GM12865 (cell line): ENCODE measurements at places on chromosomes 11 and 22.

- no peak for DNase-seq
Measured at GRCh38 chr11:82732734-82733443, 775 bp downstream of the FAM181B start.

- DNase-seq = no peak
Measured at GRCh38 chr11:15779518-15779917, 576.8 kb downstream of the SOX6 start.

- no peak for DNase-seq
Measured at GRCh38 chr11:69870766-69871165, 51.5 kb upstream of the FGF3 start.

GRCh38 chr22:20756846-20757245, 17.1 kb upstream of the SERPIND1 start:
- no peak for DNase-seq

GRCh38 chr11:69369945-69370344, 76.0 kb downstream of the MYEOV start:
- no peak for DNase-seq

- DNase-seq = no peak
Measured at GRCh38 chr11:102110761-102111010, 439 bp downstream of the YAP1 start.

- no peak for DNase-seq
Measured at GRCh38 chr22:25764270-25765015, 22.5 kb downstream of the MYO18B start.

- no peak for DNase-seq
Measured at GRCh38 chr11:12573707-12574485, 100.3 kb upstream of the TEAD1 start.

- DNase-seq = no peak
Measured at GRCh38 chr22:19878461-19879245, 24.0 kb upstream of the GNB1L start.

DNA sequence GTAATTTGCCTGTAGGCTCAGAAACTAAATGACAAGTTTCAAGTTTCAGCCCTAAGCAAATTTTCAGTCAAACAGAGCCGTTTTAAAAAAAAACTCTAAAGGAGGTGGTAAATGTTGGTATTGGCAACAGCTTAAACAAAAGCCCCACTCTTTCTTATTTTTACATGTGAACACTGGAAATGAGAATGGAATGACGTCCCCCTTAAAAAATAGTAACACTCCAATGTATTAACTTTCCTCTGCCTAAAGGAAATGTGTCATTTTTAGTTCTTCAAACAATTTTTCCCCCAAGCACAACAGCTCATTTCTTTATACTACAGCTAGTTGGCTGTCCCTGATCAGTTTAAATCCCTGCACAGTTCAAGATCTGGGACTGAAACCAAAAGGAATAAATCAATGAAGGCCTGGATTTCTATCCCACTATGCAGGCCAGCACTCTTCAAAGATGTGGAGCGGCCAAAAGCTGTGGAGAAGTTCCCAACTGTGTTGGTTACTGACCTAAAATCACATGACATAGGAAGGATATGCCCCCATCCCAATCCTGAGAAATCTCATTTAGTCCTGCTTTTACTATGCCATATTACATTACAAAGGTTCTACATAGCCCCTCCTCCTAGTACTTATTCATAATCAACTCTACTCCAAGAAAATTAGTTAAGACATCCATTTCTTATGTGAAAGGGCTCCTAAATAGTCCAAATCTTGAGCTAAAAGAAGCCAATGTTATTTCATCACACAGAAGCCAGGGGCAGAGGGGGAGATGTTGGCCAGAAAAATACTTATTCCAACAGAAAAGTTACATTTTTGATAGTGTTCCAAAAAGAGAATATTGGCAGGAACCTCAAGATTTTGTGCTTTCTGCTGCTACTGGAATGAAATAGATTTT, 95.9 kb downstream of the CADM1 start:
- no peak for DNase-seq

- DNase-seq = peak; percentile 88
Measured at GRCh38 chr11:61357233-61357893, 4.3 kb downstream of the CYB561A3 start.

DNA sequence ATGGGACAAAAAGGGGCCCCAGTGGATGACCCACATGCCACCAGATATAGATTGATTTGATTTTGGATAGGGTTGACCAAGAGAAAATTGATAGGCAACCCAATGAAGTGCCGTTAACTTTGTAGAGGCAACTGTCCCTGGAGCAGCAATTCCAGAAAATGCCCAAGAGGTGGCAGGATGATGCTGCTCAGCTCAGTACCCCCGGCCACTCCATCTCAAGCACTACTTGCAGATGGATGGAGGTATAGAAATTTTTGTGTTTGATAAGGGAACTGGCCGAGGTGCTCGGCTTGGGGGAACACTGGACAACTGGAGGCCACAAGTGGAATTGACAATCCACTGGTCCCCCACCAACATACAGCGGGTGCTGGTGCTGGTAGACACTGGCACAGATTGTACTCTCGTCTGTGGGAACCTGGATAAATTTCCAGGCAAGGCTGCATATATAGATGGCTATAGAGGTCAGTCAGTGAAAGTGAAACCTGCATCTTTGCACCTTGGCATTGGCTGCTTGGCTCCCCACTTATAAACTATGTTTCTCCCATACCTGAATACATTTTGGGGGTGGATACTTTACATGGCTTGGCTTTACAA, 86.3 kb downstream of the CCDC83 start:
- DNase-seq = peak; percentile 76

GRCh38 chr11:116833816-116834534, 3.4 kb downstream of the APOA1 start:
- no peak for DNase-seq

DNA sequence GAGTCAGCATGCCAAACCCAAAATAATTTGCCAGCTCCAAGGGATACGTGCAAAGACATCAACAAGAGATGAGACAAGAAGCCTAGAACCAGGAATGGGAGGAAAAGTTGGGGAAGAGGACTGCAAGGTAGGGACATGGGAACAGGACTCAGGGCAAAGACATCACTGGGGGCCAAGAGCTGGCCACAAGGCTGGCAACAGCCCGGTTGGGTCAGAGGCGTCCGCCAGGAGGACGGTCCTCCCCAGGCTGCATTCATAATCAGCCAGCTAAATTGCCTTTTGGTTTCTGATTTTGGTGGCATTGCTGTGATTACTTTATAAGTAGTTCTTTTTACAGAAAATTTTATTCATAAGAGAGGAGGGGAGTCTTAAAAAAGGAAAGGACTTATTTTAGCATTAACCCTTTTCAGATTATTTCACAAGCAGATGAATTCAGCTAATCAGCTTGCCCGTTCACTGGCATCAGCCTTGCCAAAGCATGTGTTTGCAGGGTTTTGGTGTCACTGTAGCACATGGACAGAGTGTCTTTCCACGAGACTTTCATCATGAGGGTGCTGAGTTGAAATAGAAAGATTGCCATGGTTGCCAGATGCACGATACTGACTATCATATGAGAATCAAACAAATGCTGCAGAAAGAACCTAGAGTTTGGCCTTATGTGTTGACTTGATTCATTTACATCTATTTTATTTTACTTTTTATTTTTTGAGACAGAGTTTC, 23.2 kb upstream of the NAV2 start:
- no peak for DNase-seq

- no peak for DNase-seq
Measured at GRCh38 chr11:62614275-62614674, 1.2 kb downstream of the ROM1 start.

DNA sequence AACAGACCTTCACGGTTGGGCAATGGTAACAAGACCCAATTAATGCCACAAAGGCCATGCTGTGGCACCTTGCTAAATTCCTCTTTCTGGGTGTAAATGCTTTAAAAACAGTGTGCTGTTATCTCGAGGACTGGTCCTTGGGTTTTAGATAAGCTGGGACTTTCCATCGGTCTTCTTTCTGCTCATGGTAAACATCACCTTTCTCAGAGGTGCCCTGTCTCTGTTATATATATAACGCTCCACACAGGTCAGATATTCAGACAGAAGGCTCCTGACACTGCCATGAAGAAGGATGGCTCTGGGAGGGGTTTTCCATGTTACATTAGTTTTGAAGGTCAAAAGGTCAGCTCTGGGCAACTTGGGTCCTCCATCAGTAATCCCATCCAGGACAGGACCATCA, 151.6 kb downstream of the BBOX1 start:
- no peak for DNase-seq
